NCI-H1694 (cell line): ENCODE measurements at places on chromosomes 1 and 21.

GRCh38 chr1:93585059-93585966 is 96.3 kb downstream of the BCAR3 start:
- no peak for DNase-seq

- DNase-seq, result no peak
Observed at GRCh38 chr1:240341365-240342250, 249.9 kb downstream of the FMN2 start.

GRCh38 chr1:12521096-12521495 is 96.9 kb downstream of the DHRS3 start:
- no peak for DNase-seq

DNA sequence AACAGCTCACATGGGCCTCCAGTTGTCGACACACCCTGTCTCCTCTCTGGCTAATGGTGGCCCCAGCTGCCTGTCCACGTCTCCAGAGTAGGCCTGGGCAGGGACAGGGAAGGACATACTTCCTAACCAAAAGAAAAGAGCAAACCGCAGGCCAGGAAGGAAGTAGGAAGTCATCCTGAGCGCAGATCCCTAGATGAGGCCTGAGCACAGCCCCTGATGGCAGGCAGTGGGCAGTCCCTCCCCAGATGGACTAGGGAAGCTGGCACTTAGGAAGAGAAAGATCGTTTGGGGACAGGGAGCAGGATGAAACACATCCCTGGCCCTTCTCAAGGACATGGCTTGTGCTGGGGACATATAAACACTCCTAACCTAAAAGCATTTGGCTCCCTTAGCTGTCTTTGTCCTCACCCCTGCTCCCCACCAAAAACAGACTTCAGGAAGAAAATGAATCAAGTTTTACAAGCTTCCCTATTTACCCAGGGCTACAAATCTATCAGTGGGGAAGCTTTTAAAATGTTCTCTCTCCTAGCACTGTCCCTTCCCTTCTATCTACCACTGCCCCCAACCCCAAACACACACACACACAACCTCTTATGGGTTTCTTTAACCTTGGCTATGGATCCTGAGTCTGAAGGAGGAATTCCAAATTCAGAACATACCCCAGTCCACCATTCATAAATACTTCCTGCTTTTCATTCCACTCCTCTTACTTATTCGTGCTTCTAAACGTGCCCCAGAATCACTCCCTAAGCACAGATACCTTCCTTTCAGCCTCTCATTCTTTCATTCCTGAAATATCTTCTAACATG is 21.1 kb downstream of the SSBP3 start:
- DNase-seq, result no peak

GRCh38 chr1:31198150-31198549 is 41.5 kb downstream of the NKAIN1 start:
- no peak for DNase-seq

DNA sequence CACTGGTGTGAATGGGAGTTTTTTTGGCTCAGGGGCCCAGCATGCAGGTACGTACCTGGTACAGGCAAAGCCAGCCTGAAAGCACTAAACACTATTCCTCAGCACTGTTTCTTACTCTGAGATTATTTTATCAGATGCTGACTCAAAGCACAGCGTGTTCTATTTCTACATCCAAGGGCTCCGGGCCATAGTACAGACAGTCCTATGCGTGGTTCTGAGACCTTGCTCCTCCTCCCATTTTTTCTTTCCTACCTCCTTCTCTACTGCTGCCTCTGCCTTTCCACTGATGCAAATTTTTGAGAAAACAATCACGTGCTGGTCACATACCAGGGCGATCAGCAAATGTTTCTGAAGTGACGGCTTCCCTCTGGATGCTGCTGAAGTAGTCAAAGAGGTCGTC is 36.3 kb downstream of the PDPN start:
- DNase-seq, result no peak

DNA sequence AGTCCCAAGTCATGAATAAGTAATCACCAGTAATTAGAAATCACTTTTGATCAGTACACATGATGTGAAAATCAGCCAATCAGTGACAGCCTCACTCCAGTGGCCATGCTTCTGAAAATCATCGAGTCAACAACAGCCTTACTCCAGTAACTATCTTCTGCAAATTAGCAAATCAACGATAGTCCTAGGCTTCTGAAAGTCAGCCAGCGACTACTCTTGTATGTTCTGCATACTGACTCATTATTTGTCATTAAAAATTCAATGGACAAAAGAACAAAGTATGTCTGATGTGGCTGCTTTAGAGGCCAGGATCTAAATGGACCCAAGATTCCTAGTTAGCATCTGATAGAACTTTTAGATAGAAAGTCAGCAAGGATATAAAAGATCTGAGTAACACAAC is 102.5 kb downstream of the GPR52 start:
- no peak for DNase-seq
